ENCODE measurements at places on chromosomes 12 and 14.

DNA sequence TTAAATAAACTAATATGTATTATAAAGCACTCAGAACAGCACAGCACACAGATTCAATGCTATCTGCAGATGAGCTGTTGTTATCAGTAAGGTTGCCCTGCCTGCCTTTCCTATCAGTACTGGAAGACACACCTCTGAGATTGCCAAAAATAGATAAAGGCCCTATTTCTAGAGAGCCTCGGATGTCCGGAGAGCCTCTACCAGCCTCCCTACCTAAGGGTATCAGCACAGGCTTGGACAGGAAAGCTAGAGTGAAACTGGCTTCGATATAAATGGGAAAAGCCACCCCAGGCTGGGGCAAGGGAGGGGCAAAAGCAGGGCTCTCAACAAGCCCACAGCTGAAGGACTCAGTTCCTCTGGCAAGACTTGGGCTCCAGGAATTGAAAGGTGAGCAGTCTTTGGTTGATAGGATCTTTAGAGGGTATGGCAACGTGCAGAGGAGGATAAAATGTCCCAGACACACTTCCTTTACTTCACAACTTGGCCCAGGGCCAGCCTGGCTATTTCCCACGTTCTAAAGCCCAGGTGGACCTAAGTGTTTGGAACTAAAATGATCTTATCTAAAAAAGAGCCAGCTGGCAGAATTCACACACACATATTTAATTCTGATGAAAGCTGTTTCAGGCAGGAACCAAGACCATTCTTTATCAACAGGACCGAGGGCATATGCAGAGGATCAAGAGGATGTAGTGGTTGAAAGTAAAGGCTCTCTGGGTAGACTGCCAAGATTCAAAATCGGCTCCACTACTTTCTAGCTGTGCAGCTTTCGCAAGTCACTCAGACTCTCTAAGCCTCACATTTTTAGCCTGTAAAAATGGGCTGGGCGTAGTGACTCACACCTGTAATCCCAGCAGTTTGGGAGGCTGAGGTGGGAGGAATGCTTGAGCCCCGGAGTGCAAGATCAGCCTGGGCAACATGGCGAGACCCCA lies 37.8 kb upstream of the ITPR2 start:
- peak; percentile 91 for DNase-seq

GRCh38 chr12:115473257-115473956 lies 789.4 kb upstream of the TBX3 start:
- DNase-seq, result no peak

DNA sequence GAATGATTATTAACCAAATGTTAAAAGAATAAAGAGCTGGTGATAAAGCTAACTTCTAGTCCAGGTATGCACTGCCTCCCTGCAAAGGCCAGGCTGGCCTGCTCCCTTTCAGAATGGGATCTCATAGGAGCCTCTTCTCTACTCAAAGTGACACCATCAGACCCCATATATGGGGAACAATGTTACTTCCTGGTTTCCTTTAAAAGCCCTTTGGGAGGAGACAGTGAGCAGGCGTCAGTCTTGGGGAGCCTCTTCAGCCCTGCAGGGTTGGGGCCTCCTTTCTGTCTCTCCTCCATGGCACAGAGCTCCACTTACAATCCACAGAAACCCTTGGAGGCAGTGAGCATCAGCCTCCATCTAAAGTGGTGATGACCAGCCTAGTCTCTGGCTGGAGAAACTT lies 17.3 kb upstream of the GPRC5A start:
- no peak for DNase-seq

- peak; percentile 12 for DNase-seq
These were observed 9.8 kb downstream of the CPNE6 start for GRCh38 chr14:24080888-24081738.

DNA sequence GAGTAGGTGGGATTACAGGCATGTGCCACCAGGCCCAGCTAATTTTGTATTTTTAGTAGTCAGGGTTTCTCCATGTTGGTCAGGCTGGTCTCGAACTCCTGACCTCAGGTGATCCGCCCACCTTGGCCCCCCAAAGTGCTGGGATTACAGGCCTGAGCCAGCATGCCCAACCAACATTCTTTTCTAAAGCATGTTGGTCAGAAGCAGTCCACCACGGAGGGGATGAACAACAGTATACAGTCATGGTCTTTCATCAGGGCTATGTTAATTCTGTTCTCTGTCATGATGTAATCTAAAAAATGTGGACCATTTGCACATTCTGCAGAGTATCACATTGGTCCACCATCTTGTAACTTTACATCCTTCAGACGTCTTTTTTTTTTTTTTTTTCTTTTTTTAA lies 3.6 kb downstream of the MRPL51 start:
- DNase-seq, result no peak

DNA sequence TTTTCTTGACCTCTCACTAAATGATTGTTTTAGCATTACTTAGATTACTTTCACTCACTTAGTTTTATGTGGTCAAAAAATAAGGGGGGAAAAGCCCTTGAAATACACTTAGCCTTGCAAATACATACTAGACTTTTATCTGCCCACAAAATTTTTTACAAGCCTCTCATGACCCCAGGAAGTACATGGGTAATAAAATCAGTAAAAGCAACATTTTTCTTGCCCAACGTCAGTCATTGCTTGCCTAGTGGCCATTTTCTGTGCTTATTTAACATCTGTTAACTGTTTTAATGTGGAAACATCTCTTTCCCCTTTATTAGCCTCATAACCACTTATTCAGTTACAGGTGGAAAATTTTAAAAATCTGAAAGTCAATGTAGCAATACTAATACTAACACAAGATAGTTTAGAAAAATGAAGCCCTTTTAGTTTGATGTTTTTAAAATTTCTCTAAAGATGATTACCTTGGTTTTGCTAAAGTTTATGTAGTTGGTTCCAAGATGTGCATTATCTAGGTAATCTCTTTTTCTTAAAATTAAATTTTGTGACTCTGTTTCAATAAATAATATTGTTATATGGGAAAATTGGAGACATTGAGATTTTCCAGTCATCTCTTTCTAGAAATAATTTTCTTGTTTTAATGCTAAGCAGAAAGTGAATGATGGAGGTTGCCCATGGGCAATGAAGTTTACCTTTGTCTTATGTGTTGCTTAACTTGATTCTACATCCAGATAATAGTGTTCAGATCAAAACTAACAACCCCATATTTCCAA lies 175.5 kb downstream of the TMTC2 start:
- DNase-seq, result peak; percentile 30

DNA sequence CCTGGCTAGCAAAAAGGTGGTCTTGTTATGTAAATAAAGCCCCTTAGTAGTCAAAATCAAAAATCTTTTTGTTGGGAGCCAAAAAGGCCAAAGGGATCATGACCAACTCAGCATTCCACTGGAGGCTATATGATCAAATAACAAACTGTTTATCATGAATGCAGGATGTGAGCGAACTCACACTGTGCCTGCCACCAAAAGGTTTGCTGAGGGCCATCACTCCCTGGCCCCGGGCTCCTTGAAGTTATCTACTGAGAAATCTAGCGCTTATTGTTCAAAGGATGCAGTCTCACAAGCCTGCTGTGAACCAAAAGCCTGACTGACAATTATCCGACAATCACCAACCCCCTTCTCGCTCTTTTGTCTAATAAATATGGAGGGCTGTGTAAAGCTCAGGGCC lies 107.2 kb upstream of the DDHD1 start:
- DNase-seq, result no peak

- DNase-seq, result no peak
These were observed 65.3 kb downstream of the IQSEC3 start for GRCh38 chr12:131732-132495.

DNA sequence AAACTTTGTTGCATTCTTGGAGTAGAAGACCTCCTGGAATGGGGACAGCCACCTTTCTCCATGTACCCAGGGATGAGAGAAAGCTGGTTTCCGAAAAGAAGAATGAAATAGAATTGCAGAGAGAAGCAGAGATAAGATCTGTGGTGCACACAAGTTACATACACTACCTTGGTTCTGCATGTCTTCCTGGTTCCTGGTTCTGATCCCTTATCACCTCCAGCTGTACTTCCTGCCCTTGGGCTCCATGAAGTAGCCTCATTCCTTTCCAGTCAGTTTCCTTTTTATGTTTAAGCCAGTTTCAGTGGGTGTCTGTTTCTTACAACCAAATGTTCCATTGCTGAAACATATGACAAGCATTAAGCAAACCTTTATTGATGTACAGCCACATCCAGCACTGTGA lies 69.3 kb downstream of the FBXW8 start:
- no peak for DNase-seq

DNA sequence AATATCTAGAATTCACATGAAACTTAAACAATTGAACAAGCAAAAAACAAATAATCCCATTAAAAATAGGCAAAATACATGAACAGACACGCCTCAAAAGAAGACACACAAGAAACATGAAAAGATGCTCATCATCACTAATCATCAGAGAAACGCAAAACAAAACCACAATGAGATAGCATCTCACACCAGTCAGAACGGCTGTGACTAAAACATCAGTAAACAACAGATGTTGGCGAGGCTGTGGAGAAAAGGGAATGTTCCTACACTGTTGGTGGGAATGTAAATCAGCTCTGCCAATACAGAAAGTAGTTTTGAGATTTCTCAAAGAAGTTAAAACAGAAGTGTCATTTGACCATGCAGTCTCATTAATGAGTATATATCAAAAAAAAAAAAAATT lies 121.3 kb downstream of the PTPRO start:
- DNase-seq, result no peak

GRCh38 chr14:67392123-67392522 lies 19.8 kb downstream of the PLEK2 start:
- no peak for DNase-seq

- peak; percentile 63 for DNase-seq
These were observed 24.9 kb downstream of the SLC6A12 start for GRCh38 chr12:188910-189621.

GRCh38 chr12:64452559-64453329 lies 824 bp downstream of the TBK1 start:
- peak; percentile 94 for DNase-seq

- peak; percentile 64 for DNase-seq
These were observed 88.3 kb downstream of the LRRK2 start for GRCh38 chr12:40312982-40313576.

GRCh38 chr12:27142101-27142721 lies 59.8 kb upstream of the C12orf71 start:
- DNase-seq, result peak; percentile 91

- DNase-seq, result no peak
These were observed 50.8 kb upstream of the POC1B start for GRCh38 chr12:89576572-89577220.

GRCh38 chr12:77555074-77555473 lies 275.6 kb upstream of the NAV3 start:
- DNase-seq, result no peak

DNA sequence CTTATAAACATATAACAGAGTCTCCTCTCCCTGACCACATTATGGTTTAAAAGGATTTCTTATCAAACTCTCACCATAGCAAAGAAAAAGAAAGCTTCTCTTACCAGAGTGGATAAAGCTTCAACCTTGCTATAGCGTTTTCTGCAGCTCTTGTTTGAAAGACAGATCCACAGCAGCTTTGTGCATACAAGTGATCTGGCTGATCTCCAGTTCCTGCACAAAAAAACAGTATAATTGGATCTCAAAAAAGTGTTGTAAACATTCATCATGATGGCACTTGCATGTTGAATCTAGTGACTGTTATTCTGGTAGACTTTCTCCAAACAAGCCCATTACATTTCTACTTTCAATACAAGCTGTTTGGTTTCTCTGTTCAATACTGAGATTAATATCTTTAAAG lies 178.9 kb upstream of the MGAT4C start:
- peak; percentile 6 for DNase-seq

GRCh38 chr14:67883717-67884116 lies 64.1 kb downstream of the RAD51B start:
- DNase-seq, result peak; percentile 54

DNA sequence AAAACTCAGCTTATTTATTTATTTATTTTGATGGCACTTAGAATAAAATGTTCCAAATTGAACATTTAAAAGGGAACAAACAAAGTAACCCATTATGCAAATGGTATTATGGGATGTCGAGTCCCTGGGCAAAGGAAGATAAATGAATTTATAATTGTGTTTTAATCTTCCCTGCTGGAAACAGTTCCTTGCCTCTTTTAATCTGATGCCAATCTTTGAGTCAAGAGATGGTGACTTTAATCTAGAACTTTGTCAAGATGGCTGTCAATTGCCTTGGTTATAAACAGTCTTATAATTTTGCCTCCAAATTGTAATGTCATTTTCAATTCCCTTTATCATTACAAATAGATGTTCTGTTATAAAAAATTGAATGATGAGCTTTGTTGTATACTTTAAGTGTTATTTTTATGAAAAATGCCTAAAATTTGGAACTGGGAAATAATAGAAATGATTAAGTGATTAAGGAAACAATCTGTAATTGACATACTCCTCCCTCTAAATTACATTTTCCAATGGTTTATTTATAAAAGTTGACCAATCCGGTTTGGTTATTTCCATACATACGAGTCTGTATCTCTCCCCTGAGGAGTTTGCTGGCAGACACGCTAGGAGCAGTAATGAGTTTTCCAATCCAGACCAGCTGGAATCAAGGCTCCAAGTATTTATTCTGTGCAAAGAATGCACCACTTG lies 134.9 kb upstream of the FRMD6 start:
- no peak for DNase-seq

- peak; percentile 65 for DNase-seq
These were observed 85.7 kb downstream of the BORCS5 start for GRCh38 chr12:12442548-12443071.

- peak; percentile 21 for DNase-seq
These were observed 88.5 kb upstream of the ANO4 start for GRCh38 chr12:100706033-100706432.

DNA sequence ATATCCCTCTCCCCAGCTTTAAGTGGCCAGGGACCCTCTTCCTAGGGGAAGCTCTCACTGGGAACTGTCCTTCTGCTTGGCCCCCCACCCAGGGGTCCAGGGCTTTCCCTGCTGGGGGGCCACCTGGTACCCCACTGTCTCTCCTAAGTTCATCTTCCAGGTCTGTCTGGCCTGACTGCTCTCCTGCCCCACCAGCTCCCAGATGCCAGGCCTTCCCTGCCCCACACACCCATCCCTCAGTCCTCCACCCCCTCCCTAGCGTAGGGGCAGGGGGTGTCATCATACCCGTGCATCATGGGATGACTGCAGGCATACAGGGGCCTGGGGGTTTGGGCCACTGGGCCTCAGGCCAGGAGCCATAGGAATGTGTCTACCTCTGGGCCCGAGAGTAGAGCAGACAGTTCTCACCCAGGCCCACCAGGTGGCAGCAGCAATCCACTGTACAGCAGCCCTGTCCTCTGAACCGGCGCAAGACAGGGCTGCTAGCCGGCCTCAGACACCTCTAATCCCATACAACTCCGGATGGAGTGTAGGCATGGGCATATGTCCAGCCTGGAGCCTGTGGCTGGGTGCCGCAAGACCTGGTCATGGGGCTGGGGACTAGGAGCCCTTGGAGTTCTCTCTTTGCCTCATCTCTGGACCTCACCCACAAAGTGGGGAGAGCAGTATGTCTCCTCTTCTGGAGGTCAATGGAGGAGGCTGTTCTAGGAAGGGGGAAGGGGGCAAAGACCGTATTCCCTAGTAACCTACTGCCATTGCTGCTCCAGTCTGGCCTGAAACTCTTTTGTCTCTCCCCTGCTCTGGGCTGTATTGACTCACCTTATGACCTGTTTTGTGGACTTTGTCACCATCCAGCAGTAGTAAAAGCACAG lies 10.0 kb upstream of the SMARCD1 start:
- DNase-seq, result peak; percentile 90

- DNase-seq, result no peak
These were observed 48.5 kb upstream of the MEG3 start for GRCh38 chr14:100777366-100777817.

GRCh38 chr12:116442946-116443345 lies 116.2 kb upstream of the MAP1LC3B2 start:
- no peak for DNase-seq
